ENCODE measurements at places on chromosomes 6 and 20. TPM values are rescaled to one million over a fixed set of nuclear protein-coding genes. Genes with fewer than 3 reads are reported as not detected.

DNA sequence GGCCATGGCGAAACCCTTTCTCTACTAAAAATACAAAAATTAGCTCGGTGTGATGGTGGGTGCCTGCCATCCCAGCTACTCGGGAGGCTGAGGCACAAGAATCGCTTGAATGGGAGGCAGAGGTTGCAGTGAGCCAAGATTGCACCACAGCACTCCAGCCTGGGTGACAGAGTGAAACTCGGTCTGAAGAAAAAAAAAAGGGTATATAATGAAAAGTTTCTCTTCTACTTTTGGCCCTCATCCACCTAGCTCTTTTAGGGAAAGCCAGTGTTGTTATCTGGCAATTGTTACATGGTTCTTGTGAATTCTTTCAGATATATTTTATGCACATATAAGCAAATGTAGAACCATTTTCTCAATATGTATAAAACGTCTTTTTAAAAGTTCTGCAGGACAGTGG lies 19.0 kb downstream of the KIF3B start:
- DNase-seq: no peak

DNA sequence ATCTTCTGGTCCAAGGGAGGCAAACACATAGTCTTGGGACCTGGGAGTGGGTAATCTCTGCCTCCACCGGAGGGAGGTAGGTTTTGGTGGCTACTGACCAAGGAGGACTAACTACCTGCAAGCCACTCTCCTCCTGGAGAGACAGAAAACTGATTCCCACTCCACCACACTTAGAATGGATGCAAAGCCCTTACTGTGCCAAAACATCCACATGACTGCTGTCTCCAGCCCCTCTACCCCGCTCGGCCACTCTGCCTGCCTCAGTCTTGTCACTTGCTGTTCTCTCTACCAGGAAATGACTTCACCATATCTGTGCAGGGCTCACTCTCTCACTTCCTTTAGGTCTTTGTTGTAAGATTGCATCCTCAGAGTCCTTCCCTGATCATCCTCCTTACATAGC lies 129.5 kb upstream of the ARG1 start:
- DNase-seq: no peak

The TCEA2 gene
- total RNA-seq: 5.4 TPM

DNA sequence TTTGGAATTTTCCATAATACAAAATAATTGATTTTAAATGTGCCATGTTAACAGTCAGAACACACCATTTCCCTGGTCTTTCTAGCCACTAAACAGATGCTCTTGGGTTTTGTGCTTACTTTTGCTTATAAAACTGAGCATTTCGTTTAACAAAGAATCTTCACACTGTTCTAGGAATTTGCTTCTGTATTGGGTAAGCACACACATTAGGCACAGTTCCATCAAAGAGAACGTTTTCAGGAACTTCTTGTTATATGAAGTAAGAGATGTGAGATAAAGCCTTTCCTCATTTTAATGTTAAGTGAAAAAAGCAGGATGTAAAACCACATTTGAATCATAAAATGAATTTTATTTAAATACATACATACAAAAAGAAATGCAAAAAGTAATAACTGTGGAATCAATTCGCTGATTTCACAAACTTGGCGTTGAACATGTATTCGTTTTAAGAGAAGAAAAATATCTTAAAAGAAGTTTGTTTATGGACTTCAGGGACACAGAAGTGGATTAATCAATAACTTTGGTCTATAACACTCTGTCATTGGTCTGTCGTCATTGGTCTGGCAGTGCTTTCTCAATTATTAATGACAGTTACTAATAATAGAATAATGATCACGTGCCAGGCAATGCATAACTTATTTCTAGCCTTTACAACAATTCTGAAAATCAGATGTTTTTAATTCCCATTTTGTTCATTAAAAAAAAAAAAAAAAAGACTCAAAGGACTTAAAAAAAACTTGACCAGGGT lies 199.9 kb upstream of the PRDM1 start:
- DNase-seq: no peak

- no peak for DNase-seq
Observed at GRCh38 chr6:27312950-27313271, 838 bp upstream of the POM121L2 start.

- DNase-seq: no peak
Observed at GRCh38 chr6:145332011-145332410, 403.3 kb downstream of the EPM2A start.

The FNDC11 gene
- total RNA-seq: not detected

- no peak for DNase-seq
Observed at GRCh38 chr20:51482836-51483473, 59.6 kb downstream of the NFATC2 start.

The IL17F gene
- total RNA-seq: not detected

- no peak for DNase-seq
Observed at GRCh38 chr6:163291622-163292021, 122.9 kb upstream of the QKI start.

DNA sequence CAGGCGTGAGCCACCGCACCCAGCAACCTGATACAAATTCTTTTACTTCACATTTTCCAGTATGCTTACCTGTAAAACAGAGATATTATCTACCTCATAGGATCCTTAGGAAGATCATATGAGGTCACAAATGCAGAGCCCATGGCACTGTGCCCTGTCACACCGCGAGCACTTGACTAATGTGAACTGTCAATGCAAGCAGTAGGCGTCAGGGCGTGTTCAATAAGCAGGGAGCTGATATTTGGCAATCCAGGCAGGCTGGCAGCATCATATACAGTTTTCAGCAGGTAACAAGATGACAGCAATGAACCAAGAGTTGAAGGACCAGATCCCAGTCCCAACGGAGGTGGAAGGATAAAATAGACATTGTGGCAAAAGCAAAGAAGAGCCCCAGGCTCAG lies 14.6 kb upstream of the ARID1B start:
- no peak for DNase-seq

GRCh38 chr20:4820806-4821518 lies 99.3 kb downstream of the PRND start:
- no peak for DNase-seq

The MUC21 gene
- total RNA-seq: not detected

- DNase-seq: no peak
Observed at GRCh38 chr6:136683209-136683941, 108.9 kb downstream of the MAP3K5 start.

- no peak for DNase-seq
Observed at GRCh38 chr20:34415079-34415478, 52.0 kb downstream of the ITCH start.

- DNase-seq: no peak
Observed at GRCh38 chr20:40442181-40442963, 246.7 kb downstream of the MAFB start.

- no peak for DNase-seq
Observed at GRCh38 chr6:72206606-72207005, 320.3 kb downstream of the RIMS1 start.

The CLDN20 gene
- total RNA-seq: 0.88 TPM

GRCh38 chr20:47330933-47331708 lies 25.4 kb downstream of the ZMYND8 start:
- peak; percentile 77 for DNase-seq

DNA sequence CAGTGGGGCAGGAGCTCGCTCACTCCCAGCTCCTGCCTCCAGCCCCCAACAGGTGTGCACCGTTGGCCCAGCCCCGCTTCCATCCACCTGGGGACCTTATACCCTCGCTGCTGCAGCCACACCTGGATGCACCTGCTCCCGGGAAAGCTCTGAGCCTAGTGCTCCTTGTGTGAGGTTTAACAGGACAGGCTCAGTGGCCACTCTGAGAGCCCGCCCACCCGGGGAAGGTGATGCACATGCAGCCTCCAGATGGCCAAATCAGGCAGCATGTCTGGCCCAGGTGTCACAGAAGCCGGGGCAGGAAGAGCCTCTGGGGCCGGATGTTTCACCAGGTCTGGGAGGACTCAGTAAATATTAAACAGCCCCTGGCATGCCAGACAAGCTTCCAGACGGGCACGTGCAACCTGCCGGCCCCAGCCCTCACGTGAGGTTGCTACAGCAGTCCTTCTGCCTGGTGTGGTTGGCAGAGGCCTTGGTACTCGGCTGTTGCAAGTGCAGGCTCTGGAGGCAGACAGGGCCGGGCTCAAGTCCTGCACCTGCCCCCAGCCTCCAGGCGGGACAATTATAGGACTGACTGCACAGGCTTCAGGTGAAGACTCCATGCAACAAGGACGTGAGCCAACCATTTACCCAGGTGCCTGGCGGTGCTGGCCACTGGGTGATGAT lies 66.9 kb downstream of the RIPOR3 start:
- DNase-seq: no peak

DNA sequence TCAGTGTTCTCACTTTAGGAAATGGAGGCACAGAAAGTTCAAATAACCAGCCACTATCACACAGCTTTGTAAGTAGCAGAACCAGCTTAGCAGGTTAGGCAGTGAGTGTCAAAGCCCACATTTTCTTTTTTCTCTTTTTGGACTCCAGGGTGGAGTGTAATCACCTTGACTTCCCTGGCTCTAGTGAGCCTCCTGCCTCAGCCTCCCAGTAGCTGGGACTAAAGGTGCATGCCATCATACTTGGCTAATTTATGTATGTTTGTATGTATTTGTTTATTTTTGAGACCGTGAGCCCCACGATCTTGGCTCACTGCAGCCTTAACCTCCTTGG lies 7.8 kb upstream of the NCOA3 start:
- no peak for DNase-seq

The SOX18 gene
- total RNA-seq: not detected

DNA sequence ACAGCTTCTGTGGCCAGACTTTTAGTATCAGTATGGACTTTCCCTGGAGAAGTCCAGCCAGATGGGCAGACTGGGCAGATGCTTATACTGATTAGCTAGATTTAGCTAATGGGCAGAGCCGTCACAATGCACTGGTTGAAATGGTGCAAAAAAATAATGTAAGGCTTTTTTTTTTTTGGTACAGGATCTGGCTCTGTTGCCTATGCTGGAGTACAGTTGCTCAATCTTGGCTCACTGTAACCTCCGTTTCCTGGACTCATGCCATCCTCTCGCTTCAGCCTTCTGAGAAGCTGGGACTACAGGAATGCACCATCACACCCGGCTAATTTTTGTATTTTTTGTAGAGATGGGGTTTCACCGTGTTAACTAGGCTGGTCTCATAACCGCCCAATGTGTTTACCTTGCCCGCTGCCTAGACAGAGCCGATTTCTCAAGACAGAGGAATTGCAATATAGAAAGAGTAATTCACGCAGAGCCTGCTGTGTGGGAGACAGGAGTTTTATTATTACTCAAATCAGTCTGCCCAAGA lies 16.4 kb upstream of the KIFC1 start:
- DNase-seq: peak; percentile 72

- DNase-seq: no peak
Observed at GRCh38 chr6:21281366-21281765, 312.2 kb upstream of the SOX4 start.

DNA sequence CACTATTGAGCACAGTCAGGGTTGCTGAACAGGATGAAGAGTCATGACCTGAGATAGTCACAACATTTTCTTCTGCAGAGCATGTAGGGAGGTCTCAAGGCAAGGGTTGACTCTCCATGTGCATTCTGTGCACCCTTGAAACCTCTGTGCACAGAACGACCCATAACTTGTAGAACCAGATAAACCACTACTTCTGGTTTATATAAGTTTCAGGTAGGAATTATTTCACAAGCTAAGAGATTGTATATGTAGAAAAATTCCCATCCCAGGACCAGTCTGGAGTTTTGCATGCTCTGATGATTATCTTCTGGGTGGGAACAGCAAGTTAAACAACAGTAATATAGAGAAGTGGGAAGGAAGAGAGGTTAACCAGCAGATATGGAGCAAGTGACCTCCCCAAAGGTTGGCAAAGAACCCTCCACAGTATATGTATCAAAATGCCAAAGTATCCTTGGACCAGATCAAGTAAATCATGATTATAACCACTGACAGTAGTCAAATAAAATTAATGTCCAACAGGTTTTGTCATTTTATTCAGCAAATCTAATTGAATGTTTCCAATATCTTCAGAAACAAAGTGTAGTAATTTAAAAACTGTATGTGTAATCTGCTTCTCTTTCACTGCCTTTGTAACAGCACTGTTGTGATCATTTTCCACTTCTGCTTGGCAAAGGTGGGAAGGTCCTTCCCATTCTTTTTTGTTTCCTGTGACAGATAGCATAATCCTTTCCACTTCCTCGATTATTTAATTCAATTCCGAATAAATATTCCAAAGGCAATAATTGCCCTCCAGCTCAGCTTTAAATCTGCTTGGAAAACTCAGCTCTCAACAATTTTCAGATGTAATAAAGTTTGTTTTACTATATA lies 104.4 kb downstream of the SYNE1 start:
- DNase-seq: no peak

The PHF1 gene
- total RNA-seq: 72.1 TPM

The RMND1 gene
- 18.2 TPM for total RNA-seq

- peak; percentile 69 for DNase-seq
Observed at GRCh38 chr20:1894951-1895673, at the start of gene SIRPA. TSS of gene SIRPA (plus strand) at chr20:1895407. CDS start at chr20:1895448, 41 bp downstream.

The DTD1 gene
- 18.8 TPM for total RNA-seq
